ENCODE measurements at places on chromosomes 12 and 14. TPM values are rescaled to one million over a fixed set of nuclear protein-coding genes. Genes with fewer than 3 reads are reported as not detected.

The PLEKHD1 gene
- 0.87 TPM for total RNA-seq

The VWF gene
- 86.2 TPM for total RNA-seq

The KRT2 gene
- not detected for total RNA-seq

- no peak for DNase-seq
- peak overlapping the region; percentile 64 for H3K4me3 ChIP-seq
- H3K27me3 ChIP-seq: no peaks in the 10 kb centered on the region
- peaks cover 21% of the 10 kb centered on the region for H3K4me1 ChIP-seq
These were observed 1.1 kb downstream of the PAPLN start for GRCh38 chr14:73238424-73238852.

GRCh38 chr14:76354310-76354709 is 21.6 kb upstream of the ESRRB start:
- no peaks in the 10 kb centered on the region for H3K27me3 ChIP-seq
- no peak for DNase-seq
- H3K36me3 ChIP-seq: no peaks in the 10 kb centered on the region

GRCh38 chr12:69090722-69091121 is 148.6 kb upstream of the CPSF6 start:
- no peaks in the 10 kb centered on the region for H3K27me3 ChIP-seq
- H3K27ac ChIP-seq: peak overlapping the region; percentile 59
- DNase-seq: no peak
- no peaks in the 10 kb centered on the region for H3K36me3 ChIP-seq
- peaks cover 19% of the 10 kb centered on the region for H3K4me1 ChIP-seq

DNA sequence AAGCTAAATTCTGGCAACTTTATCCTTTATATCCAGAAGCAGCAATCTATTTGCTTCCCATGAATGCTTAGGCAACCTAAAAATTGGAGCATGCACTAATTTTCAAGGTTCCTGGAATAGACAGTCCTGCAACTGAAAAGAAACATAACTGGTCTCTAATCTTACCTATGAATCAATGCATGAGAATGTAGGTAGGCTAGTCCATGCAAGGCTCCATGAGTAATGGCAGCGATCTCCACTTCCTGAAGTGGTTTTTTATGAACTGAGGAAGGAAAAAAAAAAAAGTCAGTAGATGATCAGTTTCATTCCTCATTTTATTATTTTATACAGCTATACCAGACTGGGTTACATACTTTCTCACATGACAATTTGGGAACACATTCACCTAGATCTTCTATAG is 102.0 kb downstream of the PEBP1 start:
- no peaks in the 10 kb centered on the region for H3K4me1 ChIP-seq
- H3K27ac ChIP-seq: no peak overlapping the region
- no peak overlapping the region for H3K4me3 ChIP-seq
- no peaks in the 10 kb centered on the region for H3K36me3 ChIP-seq

DNA sequence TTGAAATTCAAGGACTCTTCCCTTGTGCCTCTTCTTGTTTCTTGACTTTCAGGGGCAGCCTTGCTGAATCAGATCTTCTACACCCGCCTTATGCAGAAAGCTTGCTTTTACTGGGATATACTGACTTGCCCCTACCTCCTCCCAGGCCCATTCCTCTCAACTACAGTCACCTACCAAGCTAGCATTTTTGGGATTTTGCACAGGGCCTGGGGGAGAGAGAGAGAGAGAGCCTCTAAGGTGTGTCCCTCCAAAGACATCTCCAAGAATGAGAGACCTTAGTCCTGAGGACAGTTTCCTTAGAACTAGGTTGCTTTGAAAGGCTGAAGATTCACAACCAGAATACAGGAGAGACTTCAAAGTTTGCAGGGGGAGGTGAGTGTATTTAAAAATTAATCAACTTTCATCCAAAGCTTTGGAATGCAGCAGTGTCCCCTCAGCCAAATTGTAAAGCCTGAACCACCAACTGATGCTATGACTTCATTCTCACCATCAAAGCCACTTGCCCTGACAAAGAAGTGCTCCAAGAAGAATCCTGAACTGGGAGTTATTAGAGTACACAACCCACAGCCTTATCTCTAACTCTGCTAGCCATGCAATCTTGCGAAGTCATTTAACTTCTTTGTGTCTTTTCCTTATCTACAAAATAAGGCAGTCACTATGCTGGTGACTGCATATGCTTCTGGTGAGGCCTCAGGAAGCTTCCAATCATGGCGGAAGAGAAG is 96.1 kb upstream of the EGLN3 start:
- H3K4me3 ChIP-seq: no peak overlapping the region
- H3K4me1 ChIP-seq: no peaks in the 10 kb centered on the region
- no peaks in the 10 kb centered on the region for H3K27me3 ChIP-seq
